Hematopoietic multipotent progenitor cell treated with erythropoietin and hydrocortisone succinate and interleukin-3 and kit ligand, for 17 days (in vitro differentiated cells): ENCODE measurements at places on chromosomes 11 and 22.

GRCh38 chr11:62599901-62600300, 1.8 kb downstream of the MTA2 start:
- DNase-seq = no peak

DNA sequence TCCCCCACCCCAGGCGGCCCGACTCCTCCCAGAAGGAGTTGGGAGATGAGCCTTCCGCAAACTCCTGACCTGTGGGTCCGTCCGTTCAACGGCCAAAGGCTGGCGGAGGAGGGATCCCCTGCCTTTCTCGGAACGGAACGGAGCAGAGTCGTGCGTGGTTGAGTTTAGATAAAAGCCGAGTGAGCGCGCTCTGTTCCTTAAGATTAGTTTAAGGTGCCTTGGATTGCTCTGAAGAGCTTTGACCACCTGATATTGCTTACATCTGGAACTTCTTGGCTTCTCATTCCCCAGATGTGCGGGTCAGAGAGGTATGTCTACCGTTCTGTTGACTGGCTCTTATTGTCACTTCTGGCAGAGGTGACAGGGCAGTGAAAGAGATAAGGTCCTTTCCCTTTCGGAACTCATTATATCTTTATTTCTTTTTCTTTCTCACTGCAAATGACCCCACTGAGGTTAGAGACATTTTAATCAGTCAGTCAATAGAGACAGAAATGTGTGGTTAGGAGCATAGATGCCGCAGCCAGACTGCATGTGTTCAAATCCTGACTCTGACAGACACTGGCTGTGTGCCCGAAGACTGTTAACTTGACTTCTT, at the start of gene TRIM6:
TSS of gene TRIM6 (plus strand) at position 31 of the 595 bp plus-strand sequence. CDS start at position 292, 261 bp downstream.
- DNase-seq = no peak

DNA sequence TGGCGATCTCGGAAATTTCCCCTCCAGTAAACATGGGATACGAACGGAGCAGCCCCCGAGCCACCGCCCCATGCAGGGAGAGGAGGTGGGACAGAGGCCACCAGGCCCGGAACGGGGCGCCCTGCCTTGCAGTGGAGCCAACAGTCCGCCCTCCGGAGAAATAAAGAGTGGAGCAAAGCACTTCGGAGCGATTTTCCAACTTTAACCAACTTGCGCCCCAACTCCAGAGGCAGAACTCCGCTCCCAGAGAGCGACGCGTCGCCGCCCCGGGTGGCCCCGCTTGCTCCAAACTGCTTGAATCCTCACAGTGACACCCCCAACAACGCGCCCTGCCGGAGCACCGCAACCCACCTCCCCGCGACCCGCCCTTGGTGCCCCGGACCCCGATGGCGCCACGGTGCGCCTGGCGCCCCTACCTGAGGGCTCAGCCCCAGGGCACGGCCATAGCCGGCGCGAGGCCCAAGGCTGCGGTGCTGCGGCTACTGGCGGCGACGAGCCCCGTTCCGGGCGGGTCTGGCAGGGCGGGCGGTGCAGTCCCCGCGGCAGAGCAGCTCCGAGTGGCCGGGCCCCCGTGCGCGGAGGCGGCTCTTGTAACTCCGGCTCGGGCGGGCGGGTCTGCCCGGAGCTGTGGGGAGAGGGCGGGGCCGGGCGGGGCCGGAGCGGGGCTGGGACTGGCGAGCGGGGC, at the start of gene AHNAK:
TSS of gene AHNAK (minus strand) at position 563 of the 685 bp plus-strand sequence. CDS start 10,708 bp downstream, outside the sequence.
- no peak for DNase-seq

- DNase-seq = no peak
Measured at GRCh38 chr11:64364911-64365310, 5.9 kb downstream of the RPS6KA4 start.

GRCh38 chr11:1083621-1084551, 9.2 kb downstream of the MUC2 start:
- DNase-seq = no peak

DNA sequence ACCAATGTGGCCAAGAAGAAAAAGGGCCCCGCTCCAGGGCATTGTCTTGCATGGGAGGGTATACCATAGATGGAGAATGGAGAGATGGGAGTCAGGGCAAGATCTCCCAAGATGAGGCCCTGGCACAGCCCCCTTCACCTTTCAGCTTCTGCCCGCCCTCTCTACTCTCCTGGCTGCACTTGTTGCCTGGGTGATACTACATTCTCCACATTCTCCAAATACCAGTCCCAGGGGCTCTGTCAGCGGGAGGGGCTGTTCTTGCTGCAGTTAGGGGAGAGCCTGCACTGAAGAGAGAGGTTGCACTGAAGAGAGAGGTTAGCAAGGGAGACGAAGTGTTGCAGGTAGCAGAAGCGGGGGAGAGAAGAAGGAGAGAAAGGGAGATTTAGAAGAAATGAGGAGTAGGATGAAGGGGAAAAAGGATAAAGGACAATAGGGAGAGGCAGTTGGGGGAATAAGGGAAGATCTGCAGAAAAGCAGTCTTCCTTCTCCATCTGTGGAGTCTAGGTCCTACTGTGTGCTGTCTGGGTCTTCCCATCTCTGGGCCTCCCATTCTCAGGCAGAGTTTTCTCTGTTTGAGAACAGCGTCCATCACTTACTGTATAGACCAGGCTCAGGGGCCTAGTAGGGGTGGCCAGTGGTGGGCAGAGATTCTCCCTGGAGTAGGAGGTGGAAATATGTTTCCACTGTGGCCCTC, 8.0 kb downstream of the PHLDB1 start:
- DNase-seq = no peak

- peak; percentile 65 for DNase-seq
Measured at GRCh38 chr11:72752088-72752914, at the start of gene ARAP1. Gene ARAP1, minus strand, starts transcription at chr11:72752408. Its CDS starts 25,280 bp downstream, at chr11:72727128.

DNA sequence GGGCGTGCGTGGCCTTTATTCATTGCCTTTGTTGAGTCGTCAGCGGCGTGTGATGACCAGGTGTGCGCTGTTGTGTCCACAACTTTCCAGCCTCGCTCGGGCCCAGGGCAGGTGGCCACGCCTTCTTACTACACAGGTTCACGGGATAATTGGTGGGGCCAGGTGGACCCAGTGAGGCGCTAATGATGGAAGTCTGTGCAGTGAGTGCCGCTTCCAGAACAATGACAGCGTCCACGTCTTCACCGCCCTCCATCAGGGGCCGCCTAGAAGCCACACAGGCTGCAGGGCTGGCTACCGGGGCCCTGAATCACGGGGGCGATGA, 1197.3 kb downstream of the BRD1 start:
- no peak for DNase-seq

- no peak for DNase-seq
Measured at GRCh38 chr11:124581817-124582216, 12.0 kb downstream of the OR8A1 start.

- DNase-seq = peak; percentile 52
Measured at GRCh38 chr11:61756452-61757212, 4.2 kb downstream of the MYRF start.

DNA sequence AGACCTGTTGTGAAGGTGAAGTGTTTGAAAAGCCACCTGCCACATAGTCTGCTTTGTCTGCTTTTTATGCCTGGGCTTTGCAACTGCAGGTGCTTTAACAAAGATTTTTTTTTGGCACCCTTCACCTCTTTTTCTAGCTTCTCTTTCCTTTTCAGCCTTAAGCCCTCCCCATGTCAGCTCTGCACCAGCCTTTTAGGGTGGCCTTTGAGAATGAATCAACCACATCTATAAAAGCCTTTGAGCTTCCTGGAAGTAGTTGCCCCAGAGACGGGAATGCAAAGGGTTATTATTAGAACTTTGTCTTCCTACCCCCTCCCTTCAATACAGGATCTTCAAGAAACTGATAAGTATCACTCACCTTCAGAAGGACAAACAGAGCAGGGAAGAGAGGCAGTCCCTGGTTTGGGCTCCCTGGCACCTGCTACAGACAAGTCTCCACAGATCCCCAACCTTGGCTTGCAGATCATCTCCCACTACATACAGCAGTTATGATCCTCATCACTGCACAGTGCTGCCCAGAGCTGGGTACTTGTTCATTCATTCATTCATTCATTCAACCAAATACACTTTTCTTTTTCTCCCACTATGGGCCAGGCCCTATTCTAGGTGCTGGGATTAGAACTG, 8.0 kb downstream of the PVALB start:
- DNase-seq = no peak

DNA sequence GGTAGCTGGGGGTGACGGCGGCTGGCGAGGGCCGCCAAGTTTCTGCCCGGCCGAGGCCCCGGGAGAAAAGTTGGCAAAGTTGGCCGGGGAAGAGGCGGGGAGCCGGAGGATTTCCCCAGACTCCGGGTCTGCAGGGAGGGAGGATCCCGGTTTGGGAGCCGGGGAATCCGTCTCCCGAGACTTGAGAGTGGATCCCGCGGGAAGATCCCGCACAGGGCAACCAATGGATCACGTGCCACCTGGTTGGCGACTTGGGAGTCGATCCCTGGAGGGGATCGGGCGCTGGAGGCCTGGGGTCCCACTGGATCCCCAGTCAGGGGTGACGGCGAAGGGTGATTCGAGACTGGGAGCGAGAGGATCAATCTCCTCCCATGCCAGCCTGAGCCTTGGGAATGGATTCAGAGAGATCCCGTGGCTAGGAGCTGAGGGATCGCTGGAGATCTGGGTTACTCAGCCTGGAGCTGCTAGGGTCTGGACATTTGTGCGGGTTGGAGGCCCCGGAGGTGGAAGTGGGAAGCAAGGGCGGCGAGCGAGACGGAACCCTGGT, 394 bp downstream of the KIAA1671 start:
- no peak for DNase-seq

DNA sequence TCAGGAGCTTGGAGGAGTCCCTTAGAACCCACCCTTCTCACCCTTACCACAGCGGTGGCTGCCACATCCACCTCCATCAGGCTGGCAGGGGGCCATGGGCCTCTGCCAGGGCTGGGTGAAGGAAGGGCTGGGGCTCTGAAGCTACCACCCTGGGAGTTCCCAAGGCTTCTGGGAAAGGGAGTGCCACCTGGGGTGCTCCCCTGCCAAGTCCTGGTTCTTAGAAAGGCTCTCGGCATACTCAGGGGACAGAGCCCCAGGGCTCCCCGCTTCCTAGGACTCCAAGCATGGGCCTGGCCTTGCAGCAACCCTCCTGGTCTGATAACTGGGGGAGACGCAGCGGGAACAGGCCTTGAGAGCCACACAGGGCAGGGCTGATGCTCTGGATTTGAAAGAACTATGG, 438 bp upstream of the PLA2G3 start:
- no peak for DNase-seq

GRCh38 chr11:10319702-10320558, 15.1 kb downstream of the ADM start:
- peak; percentile 63 for DNase-seq

GRCh38 chr11:105229257-105229656, 89.7 kb upstream of the CARD18 start:
- DNase-seq = no peak

DNA sequence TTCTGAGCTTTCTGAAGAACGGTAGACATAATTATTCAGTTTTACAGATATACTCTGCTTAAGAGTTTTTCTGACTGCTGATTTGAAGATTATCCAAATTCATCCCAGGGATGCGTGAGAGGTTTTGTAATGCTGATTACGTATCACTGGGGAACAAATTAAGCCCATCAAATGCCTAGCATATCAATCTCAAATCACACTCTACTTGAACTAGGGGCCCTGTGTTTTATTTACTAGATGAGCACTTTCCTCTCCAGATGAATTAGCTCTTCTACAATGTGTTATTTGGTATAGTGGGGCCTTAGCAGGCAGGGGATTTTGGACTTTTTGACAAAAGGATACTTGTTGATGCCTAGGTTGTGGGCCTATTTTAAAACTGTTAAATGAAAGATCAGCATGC, 177.9 kb downstream of the JRKL start:
- no peak for DNase-seq

DNA sequence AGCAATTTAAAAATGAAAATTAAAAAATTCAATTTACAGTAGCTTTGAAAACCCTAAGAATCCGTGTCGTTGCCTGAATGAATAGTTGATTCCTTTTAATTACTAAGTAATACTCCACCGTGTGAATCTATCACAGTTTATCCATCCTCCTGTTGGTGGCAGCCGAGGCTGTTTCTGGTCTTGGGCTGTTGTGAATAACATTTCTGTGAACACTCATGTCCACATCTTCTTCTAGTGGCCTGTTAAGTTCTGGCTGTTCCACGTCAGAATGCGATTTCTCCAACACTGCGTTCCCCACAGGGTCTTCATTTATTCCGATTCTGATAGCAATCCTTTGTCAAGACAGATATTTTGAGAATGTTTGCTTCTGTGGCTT, 223.0 kb downstream of the TBC1D22A start:
- DNase-seq = no peak

DNA sequence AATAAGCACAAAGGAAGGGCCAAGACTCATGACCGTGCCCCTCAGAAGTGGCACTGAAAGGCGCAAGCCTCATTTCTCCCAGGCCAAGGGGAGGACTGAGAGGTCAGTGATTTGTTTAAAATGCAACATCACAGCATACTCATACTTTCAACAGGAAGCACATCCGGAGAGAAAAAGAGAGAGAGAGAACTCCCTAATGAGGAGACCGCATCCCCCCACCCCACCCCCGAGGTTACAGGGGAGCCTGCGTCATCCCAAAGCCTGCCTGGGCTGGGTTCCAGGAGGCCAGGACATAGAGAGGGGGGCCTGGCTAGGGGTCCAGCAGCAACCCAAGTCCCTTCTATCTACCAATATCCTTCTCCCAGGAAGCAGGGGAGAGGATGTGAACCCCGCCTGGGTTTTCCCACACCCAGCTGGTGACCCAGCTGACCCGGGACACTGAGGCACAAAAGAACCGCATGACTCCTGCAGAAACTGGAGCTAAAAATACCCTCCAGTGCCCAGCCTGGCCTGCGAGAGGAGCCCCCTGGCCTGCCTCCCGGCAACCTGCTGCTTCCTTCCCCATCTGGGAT, 3.8 kb downstream of the CSNK1E start:
- no peak for DNase-seq

DNA sequence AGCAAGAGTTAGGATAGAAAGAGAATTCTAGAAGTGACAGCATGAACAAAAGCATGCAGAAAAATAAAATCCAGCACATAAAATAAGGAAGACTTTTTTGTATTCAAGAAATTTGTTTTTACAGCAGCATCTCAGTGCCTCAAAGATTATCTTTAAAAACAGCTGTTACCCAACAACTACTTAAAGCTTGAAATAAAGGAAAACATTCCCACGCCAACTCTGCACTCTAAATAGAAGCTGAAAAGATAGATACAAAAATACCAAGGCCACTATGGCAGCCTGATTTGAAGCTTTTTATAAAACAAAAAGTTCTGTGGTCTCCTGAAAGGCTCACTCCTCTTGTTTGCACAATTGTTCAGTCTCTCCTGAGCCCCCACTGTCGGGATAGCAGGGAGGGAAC, 83.6 kb upstream of the LRRC55 start:
- no peak for DNase-seq

DNA sequence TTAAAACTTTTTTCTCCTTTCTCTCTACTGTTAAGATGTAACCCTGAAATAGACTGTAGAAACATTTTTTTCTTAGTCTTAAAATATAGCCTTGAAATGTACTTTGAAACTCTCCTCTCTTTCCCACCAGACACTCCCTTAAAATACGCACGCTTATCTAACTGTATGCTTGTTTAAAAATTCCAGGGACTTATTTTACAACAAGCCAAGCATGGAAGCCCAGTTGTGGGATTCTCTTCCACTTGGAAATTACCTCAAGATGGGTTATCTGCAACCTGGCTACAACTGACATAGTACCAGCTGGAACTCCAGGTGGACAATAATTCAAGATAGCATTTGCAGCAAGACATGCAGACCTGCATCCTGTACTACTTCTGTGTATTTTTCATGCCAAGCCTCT, 12.1 kb upstream of the CHORDC1 start:
- DNase-seq = no peak
